ENCODE measurements at places on chromosomes 13 and 19.

GRCh38 chr13:77065461-77066147, 38.6 kb upstream of the FBXL3 start:
- DNase-seq = no peak

DNA sequence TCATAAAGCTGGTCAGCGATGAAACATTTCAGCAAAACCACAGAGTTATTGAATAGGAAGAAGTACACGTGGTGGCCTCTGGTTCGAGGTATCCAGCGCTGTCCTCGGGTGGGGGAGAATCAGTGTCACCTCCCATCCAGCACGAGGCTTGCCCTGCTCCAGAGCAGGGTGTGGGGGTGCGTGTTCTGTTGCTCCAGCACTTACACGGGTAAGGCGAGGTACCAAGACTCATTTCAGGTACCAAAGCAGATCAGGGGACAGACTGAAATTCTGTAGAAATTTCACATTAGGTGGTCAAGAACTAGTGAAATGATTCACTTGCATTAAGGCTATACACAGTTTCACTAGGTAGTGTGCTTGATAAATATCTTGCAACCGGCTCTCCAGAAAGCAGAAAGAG, 164.2 kb upstream of the SOX1 start:
- DNase-seq = no peak

DNA sequence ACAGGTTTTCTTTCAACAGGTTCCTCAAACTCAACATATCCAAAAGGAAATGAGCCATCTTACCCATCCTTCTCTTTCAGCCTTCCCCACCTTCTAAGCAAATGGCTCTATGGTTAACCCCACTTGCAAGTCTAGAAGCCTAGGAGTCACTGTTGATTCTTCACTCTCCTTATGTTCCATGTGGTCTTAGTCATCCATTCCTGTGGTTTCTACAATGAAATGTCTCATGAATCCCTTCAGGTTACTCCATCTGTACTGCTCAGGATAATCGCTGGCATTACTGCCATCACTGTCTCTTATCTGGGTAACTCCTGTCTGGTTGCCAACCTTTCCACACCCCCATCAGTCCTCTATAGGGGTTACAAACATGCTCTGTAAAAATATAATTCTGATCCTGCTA, 381.3 kb downstream of the ENOX1 start:
- DNase-seq = no peak

DNA sequence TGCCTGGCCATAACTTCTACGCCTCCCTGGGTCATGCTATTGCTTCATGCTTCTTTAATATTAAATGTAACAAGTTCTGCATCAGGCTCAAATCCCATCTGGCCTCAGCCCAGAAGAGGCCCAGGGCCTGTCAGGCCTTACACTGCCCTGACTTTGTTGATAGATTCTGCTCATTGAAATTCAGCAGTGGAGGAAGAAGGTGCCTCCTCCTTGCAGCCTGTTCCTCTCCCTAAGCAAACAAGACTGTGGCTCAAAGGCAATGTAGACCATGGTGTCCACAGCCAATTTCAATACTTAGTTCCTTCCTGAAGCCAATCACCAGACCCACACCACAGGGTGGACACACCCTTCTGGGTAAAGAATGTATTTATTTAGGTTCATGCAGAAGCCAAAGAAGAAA, 59.4 kb downstream of the LACC1 start:
- DNase-seq = no peak

DNA sequence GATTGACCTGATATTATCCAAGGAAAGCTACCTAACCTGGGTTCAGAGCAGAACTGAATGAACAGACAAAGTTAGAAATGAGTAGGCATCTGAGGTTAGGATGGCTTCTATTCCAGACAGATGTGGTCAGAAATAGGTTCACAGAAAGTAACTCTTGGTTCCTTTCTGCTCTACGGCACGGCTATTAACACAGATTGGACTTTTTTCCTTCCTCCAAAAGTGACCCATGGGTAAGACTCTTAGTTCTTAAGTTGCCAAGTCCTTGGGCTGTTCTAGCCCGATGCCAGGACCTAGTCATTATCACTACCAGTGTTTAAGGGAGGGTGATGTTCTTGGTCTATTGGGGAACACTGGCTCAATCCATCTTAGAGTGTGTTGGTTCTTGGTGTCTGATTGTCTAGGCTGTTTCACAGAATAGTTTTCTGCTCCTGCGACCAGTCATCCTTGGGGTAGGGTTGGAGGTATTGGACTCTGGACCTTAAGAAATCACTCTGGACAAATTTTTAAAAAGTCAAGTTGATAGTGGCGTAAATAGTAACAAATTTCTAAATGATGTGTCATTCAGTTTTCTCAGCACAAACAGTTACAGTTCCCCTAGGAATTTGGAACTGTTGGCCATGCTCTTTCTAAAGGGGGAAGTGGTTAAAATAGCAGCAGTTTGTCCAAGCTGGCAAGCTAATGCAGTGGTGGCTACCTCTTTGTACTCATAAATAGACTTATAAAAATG, 60.1 kb upstream of the MYCBP2 start:
- DNase-seq = no peak

GRCh38 chr13:32079587-32079986, 48.0 kb downstream of the FRY start:
- no peak for DNase-seq

DNA sequence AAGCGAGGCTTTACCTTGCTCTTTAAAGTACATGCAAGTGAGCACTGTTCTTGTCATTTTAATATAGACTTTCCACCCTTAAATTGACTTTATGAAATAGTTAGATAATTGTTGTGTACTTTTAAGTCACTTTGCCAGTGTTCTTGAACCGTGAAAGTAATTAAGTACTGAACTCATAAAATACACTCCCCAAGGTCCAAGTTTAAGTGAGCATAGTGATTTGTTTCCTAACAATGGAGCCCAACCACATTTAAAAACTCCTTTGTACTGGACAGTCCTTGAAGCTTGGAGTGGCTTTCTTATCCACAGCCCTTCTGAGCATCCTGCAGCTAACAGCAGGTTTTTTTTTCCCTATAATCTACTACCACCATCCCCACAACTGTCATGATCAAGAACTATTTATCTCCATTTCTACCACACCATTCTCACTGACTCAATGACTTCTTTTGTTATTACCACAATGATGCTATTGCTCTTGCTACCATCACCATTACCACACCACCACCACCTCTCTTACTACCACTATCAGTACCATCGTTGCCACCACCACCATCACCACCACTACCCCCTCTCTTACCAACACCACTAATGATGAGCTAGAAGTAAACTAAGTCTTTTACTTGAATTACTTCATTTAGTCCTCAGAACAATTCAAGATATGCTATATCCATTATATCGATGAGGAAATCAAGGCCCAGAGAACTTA, 452.6 kb downstream of the DIAPH3 start:
- no peak for DNase-seq

DNA sequence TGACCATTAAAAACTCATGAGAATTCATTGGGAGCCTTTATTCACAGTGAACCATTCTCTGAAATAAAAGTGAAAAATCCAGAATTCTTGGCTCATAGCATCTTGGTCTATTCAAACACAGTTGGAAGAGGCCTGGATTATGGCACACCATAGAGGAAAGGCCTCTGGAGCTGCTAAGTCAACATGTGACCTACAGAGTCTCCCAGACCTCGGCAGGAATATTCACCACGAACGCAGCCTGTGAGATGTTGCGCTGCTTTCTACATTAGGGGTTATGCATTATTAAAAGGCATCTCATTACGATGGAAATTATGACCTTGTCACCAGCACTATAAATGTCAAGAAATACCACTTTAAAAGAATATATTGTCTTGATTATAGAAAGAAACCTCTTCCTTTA, 132.6 kb downstream of the EFNB2 start:
- DNase-seq = no peak

DNA sequence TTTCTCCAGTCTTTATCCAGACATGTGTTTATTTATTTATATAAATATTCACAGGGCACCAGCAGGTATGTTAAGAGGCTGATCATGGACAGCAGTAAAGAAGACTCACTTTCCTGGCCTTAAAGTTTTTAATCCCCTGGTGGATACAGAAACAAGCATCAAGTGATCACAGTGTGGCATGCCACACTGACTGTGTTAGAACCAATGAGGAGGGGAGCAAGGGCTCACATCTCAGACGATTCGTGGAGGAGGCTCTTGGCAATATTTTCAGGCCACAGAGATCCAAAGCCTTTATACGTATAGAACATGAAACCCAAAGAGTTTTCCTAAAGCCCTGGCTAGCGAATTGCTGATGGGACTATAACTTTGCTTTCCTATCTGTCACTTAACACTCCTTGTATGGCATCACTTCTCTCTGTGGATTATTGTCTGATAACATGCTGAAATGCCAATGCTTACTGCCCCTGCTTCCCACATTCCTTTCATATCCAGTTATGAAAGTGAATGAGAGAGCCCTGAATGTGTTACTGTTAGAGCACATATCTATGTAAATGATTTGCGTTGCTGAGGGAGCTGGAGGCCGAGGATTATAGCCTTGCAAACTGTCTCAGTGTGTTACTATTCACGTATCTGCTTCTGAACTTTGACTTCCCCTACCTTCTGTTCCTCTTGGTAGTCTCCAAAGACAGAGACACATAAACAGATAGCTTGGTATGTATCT, 37.6 kb downstream of the POLR1D start:
- no peak for DNase-seq

GRCh38 chr13:95874286-95874685, 178.9 kb downstream of the UGGT2 start:
- no peak for DNase-seq

DNA sequence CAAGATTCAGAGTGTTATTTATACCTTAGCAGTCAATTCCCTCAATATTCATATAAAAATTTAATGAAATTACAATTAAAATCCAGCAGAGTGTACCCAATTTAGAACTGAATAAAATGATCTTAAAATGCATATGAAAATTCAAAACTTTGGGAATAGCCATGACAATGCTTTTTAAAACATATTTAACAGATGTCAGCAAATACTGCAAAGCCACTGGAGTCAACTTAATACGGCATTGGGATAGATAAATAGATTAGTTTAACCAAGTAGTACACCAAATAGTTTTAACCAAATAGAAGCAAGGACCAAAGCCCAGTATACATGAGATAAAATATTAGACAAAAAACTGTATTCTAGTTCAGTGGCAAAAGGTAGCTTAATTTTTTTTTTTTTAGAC, 79.8 kb downstream of the TNFSF13B start:
- DNase-seq = no peak

DNA sequence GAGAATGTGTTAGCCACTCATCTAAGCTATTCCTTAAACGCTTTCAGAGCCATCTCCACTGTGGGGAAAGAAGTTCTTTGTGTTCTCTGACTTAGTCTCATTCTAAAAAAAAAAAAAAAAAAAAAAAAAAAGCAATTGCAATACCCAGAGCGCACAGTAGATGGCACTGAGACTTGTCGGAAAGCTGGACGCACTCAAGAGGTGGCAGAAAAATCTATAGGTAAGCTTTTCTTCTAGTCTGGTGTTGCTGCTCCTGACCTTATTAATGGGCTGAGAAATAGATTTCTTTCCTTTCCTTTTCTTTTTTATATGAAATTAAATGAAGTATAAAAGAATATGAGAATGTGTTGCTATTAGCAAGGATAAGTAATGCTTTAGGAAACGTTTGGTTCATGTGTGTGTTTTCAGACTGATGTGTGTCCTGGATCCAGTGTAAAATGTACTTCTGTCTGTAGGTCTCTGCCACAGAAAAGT, 4.7 kb upstream of the GJB2 start:
- DNase-seq = no peak

GRCh38 chr19:49637821-49638738, 1.9 kb downstream of the RRAS start:
- DNase-seq = peak; percentile 86

Measured in RWPE2 (cell line).